Psoas muscle (tissue), 8 donors: ENCODE measurements at places on chromosomes 3 and 15. TPM values are rescaled to one million over a fixed set of nuclear protein-coding genes. Genes with fewer than 3 reads are reported as not detected.

DNA sequence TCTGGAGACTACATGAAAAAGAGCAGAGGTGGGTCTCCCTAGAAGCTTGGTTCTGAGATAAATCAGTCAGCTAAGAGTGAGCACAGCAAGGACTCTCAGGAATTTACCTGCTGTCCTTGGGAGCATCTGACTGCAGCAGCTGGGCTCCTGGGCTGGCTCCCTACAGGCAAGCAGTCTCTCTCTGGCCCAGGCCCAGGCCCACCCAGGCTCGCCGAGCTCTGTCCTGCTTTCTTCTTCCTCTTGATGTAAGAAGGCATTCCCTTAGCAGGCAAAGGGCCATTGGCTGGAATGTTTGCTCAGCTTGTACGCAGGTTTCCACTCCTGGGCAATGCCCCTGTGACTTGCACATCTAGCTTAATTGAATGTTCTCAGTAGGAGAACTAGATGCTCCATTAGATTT is 4.3 kb upstream of the RBP2 start:
- no peak for DNase-seq

DNA sequence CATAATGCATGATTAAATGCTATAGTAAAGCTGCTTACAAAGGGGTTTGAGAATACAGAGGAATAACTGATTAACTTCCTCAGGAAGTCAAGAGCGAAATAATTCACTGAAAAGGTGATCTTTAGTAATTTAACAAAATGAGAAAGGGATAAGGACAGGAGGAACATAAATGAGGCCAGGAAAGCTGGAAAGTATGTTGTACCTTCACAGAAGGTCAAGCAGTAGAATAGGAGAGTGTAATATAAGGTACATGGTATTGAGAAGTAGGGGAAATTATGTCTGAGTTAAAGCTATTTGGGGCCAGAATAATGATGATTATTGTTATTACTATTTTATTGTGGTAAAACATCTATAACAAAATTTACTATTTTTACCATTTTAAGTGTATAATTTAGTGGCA is 19.2 kb downstream of the GOLM2 start:
- DNase-seq, result no peak

- DNase-seq, result no peak
Observed at GRCh38 chr3:29695643-29696198, 414.9 kb downstream of the RBMS3 start.

DNA sequence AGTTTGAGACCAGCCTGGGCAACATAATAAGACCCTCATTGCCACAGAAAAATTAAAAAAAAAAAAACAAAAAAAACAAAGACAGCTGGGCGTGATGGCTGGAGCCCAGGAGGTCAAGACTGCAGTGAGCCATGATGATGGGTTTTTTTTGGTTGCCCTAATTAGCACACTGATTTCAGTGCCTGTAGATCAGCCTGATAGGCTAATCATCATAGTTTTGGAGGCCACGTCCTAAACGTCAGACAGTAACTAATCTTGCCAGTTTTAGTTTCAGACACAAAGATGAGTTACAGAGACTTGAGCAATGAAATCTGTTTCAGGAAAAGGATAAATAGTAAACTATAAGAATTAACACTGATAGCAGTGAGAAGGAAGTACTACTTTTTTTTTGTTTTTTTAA is 55.4 kb downstream of the LRCH3 start:
- no peak for DNase-seq

- DNase-seq, result no peak
Observed at GRCh38 chr3:16343101-16343500, 78.1 kb downstream of the OXNAD1 start.

- DNase-seq, result no peak
Observed at GRCh38 chr3:141148770-141149169, 82.9 kb upstream of the PXYLP1 start.

DNA sequence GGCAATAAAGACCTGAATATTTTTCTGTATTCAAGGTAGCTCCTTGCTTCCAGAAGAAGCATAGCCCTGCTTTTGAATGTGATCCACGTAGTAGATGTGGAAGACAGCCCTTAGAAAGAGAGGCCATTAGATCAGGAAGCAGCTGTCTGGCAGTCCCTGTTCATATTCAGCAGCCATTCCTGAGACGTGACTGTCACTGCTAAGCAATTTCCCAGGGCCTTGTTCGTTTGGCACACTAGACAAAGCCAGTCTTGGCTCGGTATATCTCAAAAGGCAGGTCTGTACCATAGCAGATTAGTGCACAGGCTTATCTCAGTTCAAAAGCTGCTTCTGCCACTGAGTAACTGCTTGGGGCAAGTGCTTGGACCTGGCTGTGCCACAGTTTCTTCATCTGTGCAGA is 287.8 kb upstream of the MCTP2 start:
- no peak for DNase-seq

GRCh38 chr15:44015545-44016305 is 179.3 kb downstream of the FRMD5 start:
- no peak for DNase-seq

- DNase-seq, result no peak
Observed at GRCh38 chr3:43086460-43087165, 19.3 kb downstream of the POMGNT2 start.

GRCh38 chr3:100968932-100969906 is 24.0 kb downstream of the ABI3BP start:
- DNase-seq, result peak; percentile 47

GRCh38 chr3:121818578-121818977 is 16.3 kb downstream of the IQCB1 start:
- DNase-seq, result no peak

GRCh38 chr3:172171396-172172075 is 132.2 kb downstream of the FNDC3B start:
- DNase-seq, result no peak

DNA sequence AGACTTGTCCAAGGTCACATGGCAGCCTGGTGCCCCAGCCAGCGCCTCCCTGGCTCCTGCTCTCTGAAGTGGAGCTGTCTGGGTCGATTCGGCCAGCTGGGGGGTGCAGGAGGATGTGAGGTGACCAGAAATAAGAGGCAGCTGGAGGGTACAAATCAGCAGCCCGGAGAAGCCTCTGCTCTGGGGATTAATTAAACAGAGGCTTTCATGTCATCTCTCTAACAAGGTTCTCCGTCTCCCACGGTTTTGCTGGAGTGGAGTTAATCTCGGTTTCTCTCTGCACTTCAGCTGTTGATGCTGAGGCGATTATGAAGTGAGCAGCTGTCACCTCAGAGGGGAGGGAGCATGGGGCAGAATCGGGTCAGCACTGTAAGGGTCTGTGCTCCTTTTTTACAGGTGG is 236.8 kb downstream of the TLE3 start:
- no peak for DNase-seq

- DNase-seq, result no peak
Observed at GRCh38 chr3:98817547-98818041, 54.5 kb downstream of the ST3GAL6 start.

GRCh38 chr3:148214705-148215104 is 483.0 kb upstream of the AGTR1 start:
- DNase-seq, result no peak

GRCh38 chr15:91522605-91523332 is 330.7 kb upstream of the SLCO3A1 start:
- DNase-seq, result no peak

DNA sequence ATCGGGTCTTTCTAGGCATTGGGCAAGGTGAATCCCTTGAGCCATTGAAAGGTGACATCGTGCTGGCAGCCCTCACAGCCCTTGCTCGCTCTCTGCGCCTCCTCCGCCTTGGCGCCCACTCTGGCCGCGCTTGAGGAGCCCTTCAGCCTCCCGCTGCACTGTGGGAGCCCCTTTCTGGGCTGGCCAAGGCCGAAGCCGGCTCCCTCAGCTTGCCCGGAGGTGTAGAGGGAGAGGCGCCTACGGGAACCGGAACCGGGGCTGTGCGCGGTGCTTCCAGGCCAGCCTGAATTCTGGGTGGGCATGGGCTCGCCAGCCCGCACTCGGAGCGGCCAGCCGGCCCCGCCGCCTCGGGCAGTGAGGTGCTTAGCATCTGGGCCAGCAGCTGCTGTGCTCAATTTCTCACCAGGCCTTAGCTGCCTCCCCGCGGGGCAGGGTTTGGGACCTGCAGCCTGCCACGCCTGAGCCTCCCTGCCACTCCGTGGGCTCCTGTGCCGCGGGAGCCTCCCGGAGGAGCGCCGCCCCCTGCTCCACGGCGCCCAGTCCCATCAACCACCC is 35.4 kb upstream of the INO80 start:
- no peak for DNase-seq

DNA sequence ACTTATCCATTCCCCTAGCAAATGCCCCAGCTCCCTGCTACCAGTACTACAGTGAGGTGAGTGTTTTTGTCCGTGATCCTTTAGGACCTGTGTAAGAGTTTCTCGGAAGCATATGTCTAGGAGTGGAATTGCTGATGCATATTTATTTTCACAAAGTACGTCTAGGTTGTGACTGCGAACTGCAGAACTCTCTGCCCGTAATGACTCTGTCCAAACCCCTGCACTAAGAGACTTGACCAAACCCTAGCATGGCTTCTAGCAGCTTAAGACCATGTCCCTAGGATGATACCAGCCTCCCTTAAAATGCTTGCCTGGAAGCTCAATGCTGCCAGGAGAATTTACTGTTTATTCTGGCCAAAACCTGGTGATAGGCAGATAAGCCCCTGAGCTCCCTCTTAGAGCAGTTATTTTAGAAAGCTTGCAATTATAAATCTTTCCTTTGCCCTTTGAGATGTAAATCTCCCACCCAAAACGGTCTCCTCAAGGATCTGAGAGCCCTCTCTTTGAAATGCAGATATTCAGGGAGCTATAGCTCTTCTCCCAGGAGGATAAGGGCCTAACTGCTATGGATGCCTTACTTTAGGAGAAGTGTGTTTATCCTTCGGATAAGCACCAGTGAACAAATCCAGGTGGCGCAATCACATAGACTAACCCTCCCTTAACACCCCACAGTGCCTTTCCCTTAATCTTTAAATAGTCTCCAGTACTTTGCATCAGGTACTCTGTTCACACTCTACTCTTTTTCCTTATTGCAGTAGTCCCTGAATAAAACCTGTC is 14.7 kb upstream of the CA12 start:
- no peak for DNase-seq

DNA sequence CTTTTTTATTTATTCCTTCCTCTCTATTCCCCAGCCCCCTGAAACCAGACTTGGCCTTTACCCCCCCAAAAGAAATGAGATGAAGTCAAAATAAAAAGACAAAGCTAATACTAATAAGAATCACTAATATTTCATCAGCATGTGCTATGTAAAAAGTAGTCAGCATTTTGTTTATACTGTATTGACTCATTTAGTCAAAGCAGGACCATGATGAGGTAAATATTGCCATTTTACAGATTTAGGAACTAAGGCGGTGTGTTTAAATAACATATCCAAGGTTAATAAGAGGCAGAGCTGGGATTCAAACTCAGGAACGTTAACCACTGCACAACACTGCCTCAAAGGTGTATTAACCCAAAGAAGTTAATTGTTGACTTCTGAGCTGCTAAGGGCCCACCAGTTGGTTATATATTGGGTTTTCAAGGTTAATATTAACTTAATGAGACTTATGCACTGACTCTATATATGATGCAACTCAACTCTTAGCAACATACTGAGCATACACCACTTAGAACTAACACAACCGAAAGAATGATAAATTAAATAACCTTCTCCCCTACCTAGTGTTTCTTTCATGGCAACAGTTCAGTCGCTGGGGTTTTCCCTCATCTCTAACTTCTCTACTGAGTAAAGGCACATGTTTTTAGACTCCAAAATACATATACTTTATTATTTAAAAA is 34.7 kb downstream of the FOXP1 start:
- no peak for DNase-seq

DNA sequence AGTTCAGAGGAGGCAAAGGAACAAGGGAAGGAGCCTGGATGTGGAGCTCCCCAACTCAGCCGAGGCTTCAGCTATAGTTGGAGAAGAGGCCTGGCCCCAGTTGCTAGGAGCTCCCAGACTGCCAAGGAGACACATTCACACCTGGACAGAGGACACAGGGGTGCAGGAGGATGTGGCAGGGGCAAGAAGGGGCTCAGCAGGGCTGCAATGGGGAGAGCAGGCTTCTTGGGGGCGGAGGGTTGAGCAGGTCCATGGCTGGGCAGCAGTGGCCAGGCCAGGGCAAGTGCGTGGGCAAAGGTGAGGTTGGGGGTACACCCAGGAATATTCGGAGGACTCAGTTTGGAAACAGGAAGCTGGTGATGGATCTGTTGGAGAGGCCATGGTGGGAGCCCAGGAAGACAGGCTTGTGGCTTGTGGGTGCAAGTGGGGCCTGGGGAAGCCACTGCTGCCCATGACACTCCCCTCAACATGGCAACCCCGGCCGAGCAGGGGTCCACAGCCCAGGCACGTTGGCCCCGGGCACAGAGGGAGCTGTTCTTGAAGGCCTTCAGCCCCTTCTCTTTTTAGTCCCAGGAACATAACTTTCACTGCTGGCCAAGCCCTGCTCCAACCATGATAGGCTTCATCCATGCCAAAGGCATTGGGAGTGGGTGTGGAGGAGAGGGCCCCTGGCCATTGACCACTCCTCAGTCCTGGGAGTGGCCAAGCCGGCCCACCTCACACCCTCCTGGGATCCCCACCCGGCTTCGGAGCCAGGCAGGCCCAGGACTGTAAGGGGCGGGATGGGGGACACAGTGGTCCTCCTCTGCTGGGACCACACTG is 33.3 kb downstream of the TSPAN3 start:
- DNase-seq, result no peak

DNA sequence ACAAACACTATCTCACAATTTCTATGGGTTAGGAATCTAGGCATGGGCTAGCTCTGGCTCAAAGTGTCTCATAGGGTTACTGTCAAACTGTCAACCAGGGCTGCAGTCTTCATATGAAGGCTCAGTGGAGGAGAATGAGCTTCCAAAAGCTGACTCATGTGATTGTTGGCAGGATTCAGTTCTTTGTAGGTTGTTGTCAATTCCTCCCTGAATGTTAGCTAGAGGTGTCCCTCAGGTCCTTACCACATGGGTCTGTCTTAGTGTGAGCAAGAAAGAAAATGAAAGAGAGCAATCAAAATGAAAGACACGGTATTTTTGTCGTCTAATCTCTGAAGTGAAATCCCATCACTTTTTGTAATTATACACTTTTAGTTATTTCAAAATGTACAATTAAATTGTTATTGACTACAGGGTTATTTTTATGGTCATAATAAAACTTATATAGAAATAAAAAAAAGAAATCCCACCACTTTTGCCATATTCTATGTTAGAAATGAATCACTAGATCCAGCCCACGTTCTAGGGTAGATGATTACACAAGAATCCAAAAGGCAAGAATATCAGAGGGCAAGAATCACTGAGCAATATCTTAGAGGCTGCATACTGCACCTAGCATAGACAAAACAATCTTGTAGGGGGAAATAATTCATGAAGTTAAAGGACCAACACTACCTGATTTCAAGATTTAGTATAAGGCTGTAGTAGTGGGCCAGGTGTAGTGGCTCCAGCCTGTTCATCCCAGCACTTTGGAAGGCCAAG is 8.4 kb downstream of the ACSBG1 start:
- no peak for DNase-seq

Gene SCG3
- 0.06 TPM for polyA plus RNA-seq

Gene CHL1
- 0.43 TPM for polyA plus RNA-seq

Gene CLDN16
- polyA plus RNA-seq, result not detected

Gene CFAP20DC
- polyA plus RNA-seq, result 0.03 TPM

Gene ANKUB1
- polyA plus RNA-seq, result 2.9 TPM

Gene GTPBP8
- 41.9 TPM for polyA plus RNA-seq

Gene NFKBIZ
- 3.0 TPM for polyA plus RNA-seq

Gene BBS4
- 15.9 TPM for polyA plus RNA-seq

Gene TRIM42
- polyA plus RNA-seq, result 0.06 TPM

Gene SLC25A36
- 12.5 TPM for polyA plus RNA-seq

Gene MYRIP
- 0.35 TPM for polyA plus RNA-seq

Gene TIMP4
- 19.8 TPM for polyA plus RNA-seq

Gene HIGD2B
- not detected for polyA plus RNA-seq
